GM23338 (cell line): ENCODE measurements at places on chromosomes 11 and 22.

DNA sequence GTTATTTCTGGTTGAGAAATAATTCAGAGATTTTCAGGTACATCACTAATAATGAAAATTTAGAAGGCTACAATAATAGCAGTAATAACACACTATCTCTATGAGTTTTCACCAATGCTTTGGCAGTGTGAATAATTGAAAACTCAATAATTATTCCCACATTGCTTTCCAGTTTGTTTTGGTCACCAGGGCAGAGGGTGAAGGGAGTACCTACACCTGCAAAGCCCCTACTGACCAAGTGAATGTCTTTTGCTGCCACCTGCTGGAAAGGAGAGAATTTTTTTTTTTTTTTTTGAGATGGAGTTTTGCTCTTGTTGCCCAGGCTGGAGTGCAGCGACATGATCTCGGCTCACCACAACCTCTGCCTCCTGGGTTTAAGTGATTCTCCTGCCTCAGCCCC lies 3.2 kb downstream of the NELL1 start:
- peak; percentile 64 for DNase-seq

- DNase-seq = no peak
Measured at GRCh38 chr22:27409299-27409698, 392.3 kb downstream of the MN1 start.

- no peak for DNase-seq
Measured at GRCh38 chr11:9577556-9577955, 4.1 kb downstream of the WEE1 start.

DNA sequence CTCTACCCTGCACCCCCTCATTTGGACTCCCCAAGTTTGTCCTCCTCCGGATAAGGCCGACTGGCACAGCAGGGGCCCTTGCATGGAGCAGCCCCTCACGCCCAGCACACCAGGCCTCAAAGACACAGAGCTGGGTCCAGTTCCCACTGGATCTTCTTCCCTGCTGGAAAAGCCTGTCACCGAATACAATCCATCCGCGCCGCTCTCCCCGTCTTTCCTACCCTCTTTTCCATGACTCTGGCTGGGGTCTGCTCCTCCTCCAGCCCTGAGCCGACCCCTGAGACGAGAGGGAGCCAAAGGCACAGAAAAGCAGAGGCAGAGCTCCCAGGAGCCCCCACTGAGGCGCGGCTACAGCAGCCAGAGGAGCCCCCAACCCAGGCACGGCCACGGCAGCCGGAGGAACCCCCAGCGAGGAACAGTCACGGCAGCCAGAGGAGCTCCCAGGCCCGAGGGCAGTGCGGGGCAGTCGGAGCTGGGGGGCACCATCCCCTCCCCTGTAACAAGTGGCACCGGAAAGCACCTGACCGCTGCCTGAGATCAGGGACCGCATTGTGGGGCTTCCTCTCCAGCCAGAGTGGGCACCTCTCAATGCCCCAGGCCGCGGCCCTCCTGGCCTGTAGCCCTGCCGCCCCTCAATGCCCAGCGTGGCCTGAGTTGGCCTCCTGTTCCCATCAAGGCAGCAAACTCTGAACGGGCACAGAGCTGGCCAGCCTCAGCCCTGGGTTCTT lies 12.0 kb downstream of the ALG12 start:
- no peak for DNase-seq

- peak; percentile 29 for DNase-seq
Measured at GRCh38 chr11:92670308-92670890, 299.1 kb upstream of the MTNR1B start.

- DNase-seq = no peak
Measured at GRCh38 chr11:64132191-64132771, 33.6 kb downstream of the MACROD1 start.

DNA sequence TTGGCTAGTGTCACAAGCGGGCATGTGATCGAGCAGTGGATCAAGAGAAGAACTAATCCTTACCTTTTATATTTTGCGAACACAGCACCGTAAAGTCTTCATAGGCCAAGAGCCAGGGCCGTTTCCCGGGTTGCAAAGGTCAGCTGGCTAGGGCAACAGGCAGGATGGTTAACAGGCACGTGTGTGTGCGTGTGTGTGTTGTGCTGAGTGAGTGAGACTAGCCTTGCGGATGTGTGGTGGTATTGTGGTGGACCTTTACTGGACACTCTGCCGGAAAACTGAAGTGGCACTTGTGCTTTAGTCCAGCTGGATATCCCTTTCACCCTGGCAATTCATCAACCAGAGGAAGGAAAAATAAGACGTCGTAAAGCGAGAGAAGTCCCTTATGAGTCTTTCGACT lies 176.7 kb downstream of the BCR start:
- DNase-seq = no peak

DNA sequence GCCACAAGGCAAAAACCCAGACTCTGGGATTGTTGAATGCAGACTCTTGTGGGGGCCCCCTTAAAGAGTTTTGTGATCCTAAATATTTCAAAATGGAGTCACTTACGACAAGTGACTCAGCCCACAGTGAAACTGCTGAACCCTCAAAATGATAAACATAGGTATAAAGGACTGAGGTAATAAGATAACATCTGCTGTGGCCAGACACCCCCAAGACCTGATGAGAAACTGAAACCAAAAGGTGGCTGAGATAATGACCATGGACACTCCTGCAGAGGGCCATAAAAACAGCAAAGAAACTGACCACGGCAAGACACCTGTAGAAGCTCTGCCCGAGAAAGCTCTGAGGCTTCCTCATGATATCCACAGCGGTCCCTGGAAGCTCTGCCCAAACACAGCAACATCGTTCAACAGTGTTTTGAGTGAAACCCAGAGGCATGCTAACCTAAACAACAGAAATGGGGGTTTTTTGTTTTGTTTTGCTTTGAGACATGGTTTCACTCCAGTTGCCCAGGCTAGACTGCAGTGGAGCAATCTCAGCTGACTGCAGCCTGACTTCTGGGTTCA lies 1.6 kb upstream of the PLAAT4 start:
- DNase-seq = no peak

DNA sequence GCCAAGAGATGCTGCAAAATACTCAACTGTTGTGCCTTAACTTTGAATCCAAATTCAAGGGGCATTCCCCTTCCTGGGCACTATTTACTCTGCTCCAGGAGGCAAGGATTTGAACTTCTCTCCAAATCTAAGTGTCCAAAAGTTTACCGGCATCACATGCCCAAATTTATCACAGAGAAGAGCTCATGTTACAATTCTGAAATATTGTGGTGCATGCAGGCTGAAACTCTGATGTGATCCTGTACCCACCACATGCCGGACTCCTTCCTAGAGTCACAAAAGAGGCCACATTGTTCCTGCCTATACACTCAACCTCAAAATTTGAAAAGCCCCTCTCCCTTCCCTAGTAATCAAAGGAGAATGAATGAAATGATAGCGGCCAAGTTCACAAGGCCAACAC lies 1.3 kb downstream of the TRAF6 start:
- no peak for DNase-seq

- peak; percentile 84 for DNase-seq
Measured at GRCh38 chr22:37804881-37805809, 2.6 kb upstream of the GCAT start.

GRCh38 chr11:62981743-62982142 lies 3.0 kb downstream of the SLC22A6 start:
- DNase-seq = peak; percentile 52

- DNase-seq = peak; percentile 74
Measured at GRCh38 chr11:82906236-82906635, 4.7 kb downstream of the DDIAS start.

GRCh38 chr11:12026331-12027211 lies 18.1 kb upstream of the DKK3 start:
- no peak for DNase-seq

GRCh38 chr11:122076512-122077120 lies 39.4 kb downstream of the BLID start:
- DNase-seq = no peak

GRCh38 chr11:69636512-69637197 lies 4.3 kb upstream of the CCND1 start:
- DNase-seq = peak; percentile 93

- DNase-seq = no peak
Measured at GRCh38 chr11:35003658-35004057, 87.2 kb downstream of the PDHX start.

DNA sequence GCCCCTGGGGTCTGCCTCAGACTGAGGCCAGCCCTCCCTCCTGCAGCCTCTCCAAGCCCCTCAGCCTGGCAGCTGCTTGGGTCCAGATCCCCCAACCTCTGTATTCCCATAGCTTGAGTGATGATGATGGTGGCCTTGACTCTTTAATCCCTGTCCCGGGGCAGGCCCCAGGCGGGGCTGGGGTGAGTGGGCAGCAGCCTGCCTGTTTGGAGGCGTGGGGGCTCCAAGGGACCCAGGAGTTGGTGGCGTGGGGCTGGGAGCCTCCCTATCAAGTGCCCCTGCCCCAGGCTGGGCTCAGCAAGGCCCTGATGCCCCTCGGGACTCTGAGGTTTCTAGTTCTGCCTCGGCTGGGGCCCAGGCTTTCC lies 22.5 kb downstream of the PPIL2 start:
- DNase-seq = no peak

DNA sequence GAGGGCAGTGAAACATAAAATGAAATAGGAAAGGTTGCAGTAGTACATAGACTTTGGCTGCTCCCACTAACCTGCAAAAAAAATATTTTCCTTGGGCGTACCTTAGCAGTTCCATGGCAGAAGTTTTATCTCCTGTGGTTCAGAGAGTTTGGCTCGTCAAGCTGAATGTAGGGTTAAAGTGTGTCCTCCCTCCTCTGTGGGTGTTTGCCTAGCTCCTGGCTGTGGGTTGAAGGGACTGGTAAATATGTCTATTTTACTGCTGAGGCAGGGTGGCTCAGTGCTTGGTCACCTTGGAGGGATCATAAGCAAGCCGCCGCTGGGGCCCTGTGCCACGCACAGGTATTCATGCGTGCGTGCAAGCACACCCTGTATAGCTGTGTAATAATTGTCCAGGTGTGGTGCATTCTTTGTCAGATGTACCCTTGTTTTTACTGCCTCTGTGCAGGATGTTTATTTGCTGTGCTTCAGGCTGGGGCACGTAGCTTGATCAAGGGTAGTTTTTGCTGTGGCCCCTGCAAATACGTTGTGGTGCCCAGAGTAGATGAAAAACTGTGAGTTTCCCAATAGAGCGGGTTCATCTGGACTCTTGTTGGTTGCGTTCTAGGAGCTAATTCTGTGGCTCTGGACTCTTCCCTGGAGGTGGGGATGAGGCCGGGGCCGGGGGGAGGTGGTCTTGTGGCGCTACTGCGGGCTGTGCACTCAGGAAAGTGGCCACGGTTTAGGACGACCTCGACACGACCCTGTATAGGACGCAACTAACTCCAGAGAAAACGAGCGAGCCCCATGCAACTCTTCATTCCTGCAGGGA lies 732 bp upstream of the SORL1 start:
- DNase-seq = no peak

DNA sequence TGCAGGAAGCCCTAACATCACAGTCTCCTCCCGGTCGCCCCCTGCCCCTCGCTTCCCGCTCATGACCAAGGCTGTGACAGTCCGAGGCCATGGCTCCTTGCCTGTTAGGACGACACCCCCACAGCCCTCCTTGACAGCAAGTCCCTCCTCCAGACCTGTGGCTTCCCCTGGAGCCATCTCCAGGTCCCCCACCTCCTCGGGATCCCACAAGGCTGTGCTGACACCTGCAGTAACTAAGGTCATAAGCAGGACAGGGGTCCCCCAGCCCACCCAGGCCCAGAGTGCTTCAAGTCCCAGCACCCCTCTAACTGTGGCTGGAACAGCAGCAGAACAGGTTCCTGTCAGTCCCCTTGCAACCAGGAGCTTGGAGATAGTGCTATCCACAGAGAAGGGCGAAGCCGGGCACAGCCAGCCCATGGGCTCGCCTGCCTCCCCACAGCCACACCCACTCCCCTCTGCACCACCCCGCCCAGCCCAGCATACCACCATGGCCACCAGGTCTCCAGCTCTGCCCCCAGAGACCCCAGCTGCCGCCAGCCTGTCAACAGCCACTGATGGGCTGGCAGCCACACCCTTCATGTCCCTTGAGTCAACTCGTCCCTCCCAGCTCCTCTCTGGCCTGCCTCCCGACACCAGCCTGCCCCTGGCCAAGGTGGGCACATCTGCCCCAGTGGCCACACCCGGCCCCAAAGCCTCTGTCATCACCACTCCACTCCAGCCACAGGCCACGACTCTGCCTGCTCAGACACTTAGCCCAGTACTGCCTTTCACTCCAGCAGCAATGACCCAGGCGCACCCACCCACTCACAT lies 63.2 kb downstream of the OTOG start:
- DNase-seq = no peak

DNA sequence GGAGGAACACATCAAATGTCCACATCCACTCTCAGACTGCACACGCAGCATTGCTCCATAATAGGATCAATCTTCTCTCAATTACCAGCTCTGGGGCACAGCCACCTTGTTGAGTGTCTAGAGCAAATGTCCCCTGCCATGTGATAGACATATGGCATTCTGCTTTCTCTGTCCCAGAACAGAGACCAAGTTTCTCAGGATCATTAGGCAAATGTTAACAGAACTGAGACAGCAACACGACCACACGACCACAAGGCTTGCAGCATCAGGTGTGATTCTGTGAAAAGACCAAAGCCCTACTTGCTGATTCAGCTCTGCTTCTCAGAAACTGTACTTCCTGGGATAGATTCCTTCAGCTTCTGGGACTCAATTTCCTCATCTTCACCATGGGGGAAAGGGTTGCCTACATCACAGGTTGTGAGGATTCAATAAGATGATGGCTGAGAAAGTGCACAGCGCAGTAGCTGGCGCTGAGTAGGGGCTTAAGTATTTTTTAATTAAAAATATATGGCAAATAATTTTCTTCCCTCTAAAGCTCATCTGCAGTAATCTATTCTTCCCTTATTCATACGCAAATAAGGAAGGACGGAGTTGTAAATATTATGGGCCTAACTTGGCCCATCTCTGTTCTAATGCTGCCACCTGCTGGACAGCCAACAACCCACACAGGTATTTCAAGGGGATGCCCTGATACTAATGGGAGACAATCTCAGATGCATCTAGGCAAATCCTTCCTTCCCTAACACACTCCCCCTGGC lies 54.3 kb upstream of the USP47 start:
- DNase-seq = peak; percentile 86

DNA sequence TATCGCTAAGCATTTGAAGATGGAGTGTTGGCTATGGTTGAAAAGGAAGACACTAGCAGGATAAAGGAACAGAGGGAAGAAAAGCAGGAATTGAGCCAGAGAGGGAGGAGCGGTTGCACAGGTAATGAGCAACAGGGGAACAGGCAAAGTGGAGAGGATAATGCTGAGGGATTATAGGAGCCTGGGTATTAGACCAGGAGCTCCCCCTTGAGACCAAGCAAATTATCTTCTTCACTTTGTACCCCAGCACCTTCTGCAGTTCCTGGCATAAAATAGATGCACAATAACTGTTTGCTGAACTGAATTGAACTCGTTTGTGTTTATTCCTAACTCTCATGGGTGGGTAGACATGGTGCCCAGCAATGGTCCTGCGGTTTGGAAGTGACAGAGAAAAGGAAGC lies 54.6 kb upstream of the OR5P2 start:
- DNase-seq = peak; percentile 57

GRCh38 chr11:75652936-75653335 lies 15.9 kb downstream of the MAP6 start:
- DNase-seq = no peak
